ENCODE measurements at places on chromosomes 5 and 9.

DNA sequence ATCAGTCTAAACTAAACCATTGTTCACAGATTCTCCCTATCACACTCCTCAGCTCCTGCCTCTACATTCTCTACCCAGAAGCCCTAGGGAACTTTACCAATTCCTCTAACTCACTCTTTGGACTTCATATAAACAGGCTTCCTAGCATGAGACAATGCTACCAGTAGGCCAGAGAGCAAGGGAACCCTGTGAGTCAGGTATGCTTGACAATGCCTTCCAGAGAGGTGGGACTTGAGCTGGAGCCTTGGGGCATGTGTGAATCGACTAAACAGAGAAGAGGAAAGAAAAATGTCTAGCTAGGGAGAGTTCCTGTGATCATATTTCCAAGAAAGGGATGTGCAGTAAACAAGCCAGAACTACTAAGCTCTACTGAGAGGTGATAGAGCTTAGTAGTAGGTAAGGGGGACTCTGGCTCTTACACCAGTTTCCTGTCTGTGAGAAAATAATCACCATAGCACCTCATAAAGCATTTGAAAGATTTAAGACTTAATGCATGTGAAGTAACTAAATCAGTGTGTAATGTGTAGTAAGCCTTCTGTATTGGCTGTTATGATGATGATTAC is 6.4 kb upstream of the RFK start:
- DNase-seq: no peak

DNA sequence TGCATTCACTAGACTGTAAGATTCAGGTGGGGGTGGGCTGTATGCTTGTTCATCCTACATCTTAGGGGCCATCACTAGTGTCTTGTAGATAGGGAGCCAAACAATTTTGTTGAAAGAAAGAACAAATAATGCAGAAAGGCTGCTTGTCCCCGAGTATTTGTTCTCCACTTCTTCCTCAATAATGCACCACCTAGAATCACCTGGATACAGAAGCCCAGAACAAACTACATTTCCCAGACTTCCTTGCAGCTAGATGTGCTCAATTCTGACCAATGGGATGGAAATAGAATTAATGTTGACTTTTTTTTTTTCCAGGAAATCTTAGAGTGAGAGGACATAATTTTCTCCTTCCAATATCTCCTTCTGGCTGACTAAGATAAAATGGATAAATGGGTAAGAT is 38.9 kb upstream of the TNFSF8 start:
- no peak for DNase-seq

DNA sequence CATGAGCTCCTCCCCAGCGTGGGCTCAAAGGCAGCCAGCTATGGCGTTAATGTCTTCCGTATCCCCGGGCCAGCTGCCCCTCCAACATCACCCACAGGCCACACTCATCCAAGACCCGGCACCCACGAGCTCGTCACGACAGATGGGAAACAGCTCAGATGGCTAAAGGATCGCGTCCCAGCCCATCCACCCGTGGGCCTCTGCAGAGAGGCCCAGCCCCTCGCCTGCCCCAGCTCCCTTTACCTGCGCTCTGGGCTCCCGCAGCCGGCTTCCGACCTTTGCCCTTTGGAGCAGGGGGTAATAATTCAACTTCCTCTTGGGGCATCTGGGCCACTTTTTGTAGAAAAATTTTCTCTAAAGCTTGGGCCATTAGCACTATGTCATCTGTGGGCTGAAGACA is 16.5 kb downstream of the BRD3 start:
- no peak for DNase-seq

- no peak for DNase-seq
Observed at GRCh38 chr5:171050916-171051315, 189.1 kb downstream of the RANBP17 start.

DNA sequence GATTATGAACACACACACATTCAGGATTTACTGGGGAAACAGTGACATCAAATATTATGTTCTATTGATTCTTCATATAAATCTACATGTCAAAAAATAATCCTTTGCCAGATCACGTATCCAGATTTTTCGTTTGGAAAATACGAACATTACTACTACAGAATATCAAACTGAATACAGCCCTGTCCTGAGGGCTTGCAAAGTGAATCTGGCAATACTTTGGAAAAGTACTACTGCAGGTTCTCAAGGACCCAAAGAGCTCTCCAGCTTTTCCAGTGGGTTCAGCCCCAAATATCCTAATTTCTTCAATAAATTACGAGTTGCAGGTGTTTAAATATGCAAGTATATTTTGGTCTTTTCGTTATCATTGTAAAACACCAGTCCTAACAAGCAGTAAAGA is 411 bp upstream of the NDUFS4 start:
- no peak for DNase-seq

GRCh38 chr5:172680921-172681320 is 39.9 kb downstream of the NEURL1B start:
- no peak for DNase-seq

- no peak for DNase-seq
Observed at GRCh38 chr5:169650701-169651331, 13.7 kb downstream of the DOCK2 start.

DNA sequence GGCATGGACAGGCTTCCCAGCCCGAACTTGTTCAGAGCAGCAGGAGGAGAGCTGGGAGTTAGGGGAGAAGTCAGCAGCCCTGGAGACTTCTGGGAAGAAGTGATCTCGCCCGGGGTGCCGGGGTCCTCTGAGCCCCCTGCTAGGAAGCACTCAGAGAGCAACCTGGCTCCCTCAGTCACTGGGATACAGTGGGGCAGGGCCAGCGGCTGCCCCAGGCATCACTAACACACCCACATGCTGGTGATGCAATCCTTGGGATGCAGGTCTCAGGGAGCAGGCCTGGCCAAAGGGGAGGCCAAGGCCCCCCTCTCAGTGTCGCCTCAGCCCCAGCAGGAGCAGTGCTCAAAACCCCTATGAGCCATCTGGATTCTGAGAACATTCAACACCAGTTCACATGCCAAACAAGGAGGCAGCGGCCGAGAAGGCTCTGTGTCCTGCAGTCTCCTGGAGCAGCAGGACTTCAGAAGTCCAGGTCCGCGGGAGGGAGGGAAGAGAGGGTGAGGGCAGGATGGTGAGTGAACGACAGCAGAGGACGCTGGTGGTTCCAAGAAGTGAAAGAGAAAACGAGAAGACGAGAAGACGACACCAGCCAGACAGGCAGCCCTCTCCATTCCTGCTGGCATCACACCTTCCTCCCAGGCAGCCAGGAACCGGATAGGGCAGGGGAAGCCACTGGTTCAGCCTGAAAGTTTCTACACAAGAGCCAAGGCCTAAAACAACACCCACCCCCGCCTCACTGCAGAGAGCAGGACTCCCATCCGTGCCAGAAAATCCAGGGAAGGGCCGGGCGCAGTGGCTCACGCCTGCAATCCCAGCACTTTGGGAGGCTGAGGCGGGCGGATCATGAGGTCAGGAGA is 2.3 kb downstream of the PNPLA7 start:
- DNase-seq: no peak

DNA sequence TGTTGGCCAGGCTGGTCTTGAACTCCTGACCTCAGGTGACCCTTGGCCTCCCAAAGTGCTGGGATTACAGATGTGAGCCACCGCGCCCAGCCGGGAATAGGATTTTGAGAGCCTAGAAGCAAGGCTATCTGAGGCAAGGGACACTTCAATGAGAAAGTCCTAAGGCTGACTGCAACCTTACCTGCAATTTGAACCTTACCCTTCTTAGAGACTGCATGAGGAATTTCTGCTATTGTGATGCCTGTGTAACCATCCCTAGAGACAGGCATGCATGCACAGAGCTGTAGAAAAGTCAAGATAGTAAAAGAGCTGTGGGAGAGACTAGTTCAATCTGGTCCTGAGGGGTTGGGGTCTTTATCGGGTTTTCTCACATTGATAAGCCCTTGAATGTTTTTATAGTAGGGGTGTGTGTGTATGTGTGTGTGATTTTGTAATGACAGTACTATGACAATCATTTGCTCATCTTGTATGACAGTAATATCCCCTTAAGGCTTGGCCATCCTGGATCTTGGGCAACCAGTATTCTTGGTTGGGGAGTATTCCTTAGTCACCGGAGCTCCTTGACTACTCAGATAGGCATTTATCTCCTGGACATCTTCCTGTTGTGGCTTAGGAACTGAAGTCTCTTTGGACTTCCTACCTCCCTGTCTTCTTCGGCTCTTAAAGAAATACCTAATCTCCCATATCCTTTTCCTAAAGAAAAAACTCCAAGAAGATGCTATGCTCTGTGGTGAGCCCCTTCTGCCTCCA is 11.2 kb downstream of the DNAJB5 start:
- DNase-seq: no peak

DNA sequence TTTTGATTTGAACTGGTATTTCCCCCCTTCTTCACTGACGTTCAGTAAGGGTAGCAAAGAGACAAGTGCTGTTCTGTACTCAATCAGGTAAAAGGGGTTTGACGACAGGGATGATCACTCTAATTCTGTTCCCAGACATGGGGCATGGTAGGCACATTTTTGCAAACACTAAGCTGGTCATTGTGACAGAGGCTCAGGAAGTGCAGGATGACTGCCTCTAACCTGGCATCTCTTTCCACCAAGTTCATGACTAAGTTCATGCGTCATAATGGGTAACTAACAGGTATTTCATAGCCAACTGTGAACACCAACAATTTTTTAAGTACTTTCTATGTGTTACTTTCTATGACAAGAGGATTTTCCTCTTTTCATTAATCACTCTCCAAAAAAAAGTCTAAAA is 166.5 kb downstream of the MAPKAP1 start:
- DNase-seq: no peak

DNA sequence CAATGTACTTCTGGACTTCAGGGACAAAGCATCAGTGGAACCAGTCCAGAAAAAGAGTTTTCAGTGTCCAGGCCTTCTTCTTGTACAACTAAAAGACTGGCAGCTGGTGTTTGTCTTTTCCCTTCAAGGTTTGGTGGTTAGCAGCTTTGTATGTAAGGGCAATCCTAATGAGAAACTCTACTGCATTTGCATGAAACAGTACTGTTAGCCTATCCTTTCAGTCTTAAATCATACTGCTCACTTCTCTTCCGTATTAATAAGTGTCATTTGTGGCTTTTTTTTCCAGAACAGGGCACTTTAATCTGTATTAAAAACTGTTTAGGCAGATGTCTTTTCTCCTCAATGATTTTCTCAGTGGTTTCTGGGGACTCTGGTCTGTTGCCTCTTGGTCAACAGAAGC is 48.9 kb downstream of the FAM174A start:
- DNase-seq: no peak

- no peak for DNase-seq
Observed at GRCh38 chr5:2736872-2737271, 14.6 kb downstream of the IRX2 start.

DNA sequence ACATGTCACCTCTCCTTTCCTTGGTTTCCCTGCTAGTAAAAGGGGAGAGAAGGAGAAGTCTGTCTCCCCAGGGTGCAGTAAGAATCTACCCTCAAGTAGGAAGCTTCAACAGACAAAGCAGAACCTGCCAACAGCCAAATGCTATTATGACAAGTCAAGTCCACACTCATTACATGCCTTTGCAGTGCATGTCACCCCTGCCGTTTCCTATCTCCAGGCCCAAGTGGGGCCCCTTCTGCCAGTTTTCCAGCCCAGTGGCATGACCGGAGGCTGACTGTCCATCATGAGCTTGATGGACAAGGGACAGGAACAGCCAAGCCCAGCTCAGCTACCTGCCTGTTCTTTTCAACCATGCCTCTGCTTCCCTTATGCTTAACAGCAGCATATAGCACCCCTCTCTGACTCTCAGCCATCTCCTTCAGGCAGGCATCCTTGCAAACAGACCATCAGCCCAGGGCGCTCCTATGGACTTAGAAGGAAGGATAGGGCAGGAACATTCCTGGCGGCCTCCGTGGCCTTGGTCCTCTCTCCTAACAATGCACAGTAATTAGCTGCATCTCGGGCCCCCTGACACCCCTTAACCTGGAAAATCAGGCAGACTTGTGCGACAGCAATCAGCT is 107.2 kb upstream of the RAD23B start:
- no peak for DNase-seq

GRCh38 chr5:71816307-71816706 is 97.2 kb downstream of the CARTPT start:
- DNase-seq: no peak

All from activated naive CD4-positive, alpha-beta T cell treated with Interleukin-2 at 50 U/mL for 16 hours (primary cell).